ENCODE measurements at places on chromosomes 16 and 17. TPM values are rescaled to one million over a fixed set of nuclear protein-coding genes. Genes with fewer than 3 reads are reported as not detected.

HP gene
- total RNA-seq, result not detected

GJC1 gene
- 8.8 TPM for total RNA-seq

DNA sequence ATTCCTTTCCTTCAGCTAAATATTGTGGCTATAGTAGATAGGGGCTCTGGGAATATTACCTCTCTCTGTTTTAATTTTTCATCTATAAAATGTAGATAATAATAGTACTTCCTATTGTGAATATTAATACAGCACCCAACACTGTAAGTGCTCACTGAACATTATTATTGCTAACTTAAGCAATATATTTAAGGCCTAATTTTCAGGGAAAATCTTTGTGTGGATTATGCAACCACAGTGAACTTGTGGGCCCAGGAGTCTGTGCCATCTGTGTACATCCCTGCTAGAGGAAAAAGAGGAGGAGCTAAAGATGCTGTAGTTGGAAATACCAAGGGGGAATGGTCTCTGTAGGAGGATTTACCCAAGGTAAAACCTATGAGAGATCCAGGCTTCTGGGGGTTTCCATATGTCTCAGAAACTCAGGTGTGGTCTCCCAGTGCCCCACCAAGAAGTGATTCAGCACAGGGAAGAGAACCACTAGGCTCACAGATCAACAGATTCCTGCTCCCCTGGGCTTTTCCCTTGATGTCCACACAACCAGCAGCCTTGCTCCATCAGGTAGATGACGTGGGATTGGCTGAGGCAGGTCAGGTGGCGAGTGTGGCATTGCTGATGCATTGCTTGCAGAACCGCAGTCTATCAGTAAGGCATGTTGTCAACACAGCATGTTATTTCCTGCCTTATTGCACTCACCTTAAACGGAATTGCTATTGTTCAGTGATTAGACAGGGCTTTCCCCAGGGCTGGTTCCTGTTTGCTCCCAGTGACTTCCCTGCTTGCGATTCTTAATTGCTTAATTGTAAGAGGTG is 1.6 kb upstream of the N4BP1 start:
- DNase-seq, result no peak

GRCh38 chr16:65817066-65817465 is 549.4 kb upstream of the CDH5 start:
- DNase-seq, result no peak

DNA sequence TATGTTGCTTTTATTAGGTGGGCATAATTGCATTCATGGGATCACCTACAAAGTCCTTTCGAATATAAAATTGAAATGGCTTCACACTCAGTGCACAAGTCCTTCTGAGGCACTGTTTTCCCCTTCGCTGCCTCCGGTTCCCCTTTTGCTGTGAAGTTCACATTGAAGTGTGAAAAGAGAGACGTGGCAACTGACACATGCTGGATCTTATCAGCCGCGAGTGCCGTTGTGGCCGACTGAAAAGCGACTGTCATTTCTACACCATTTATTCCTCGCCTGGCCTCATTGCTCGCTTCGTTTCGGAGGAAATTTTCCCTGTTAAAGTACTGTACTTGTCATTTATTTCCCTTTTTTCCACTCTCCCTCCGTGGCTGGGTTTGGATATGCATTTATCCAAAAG is 423.5 kb downstream of the MAF start:
- DNase-seq, result no peak

All from H4 (cell line).